ENCODE measurements at places on chromosomes 1 and 21. TPM values are rescaled to one million over a fixed set of nuclear protein-coding genes. Genes with fewer than 3 reads are reported as not detected.

Gene ABCG1
- total RNA-seq = 6.5 TPM

Gene CITED4
- total RNA-seq = 2.2 TPM

Gene CD84
- 13.5 TPM for total RNA-seq

DNA sequence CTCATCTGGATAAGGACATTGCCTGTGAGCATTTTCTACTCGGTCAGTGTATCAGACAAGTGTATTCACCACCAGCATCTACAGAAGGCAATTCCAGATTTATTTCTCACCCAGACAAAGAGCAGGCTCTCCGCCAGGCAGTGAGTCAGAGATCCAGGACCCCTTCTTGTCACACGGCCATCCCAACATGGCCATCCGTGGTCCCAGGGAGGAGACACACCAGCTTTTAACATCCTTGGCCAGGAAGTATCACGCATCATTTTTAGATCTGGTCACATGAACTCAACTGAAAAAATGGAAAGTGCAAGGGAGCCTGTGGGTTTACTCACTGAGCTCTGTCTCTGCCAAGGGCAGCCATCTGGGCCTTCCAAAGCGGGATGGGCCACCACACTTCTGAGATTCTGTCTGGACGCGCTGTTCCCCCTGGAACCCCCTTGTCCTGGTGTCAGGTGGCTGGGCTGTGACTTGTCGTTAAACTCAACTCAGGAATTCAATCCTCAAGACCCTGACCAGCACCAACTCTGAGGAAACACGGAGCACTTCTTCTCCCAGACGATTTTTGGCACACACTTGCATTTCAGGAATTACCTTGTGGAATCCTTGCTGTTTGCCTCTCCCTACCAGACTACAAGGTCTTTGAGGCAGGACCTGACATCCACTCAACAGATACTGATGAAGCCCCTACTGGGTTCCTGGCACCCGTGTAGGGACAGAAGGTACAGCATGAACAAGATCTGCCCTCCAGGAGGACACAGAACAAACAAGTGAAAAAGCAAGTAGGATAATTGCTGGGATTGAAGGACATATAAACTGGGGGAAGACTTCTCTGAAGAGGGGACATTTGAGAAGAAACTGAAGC is 21.6 kb upstream of the CCSAP start:
- DNase-seq = no peak

- peak; percentile 64 for DNase-seq
Observed at GRCh38 chr21:40143822-40144525, 276.7 kb downstream of the PCP4 start.

DNA sequence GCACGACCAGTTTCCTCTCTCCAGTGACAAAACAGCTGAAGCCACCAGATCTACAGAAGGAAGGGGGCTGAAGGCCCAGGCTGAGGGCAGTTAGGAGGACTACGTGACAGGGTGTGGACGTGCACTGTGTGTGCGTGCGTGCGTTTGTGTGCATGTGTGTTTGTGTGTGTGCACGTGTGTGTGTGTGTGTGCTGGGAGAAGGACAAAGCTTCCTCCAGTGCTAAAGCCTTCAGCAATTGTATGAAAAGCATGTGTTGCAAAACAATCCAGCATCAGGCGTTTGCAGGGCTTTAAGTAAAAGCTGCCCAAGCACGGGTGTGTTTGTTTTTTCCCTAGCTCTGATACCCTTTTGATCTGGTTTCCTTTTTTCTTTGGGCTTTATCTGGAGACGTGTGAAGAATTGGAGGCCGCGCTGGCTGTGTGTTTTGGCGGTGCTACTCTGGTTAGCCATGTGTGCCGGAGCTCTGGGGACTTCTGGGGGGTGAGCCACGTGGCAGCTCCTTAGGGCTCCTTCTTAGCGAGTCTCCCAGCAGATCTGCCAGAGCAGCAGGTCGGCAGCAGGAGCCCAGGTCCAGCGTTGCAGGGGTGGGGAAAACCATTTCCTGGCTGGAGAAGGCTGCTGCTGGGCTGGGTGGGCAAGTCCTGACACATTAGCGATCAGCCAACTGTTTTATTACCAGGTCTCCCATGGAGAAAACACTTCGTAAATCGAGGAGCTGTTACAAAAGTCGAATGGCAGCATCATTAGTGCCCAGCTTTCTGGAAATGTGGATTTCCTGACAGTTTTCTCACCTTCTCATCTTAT is 73.4 kb downstream of the UCK2 start:
- DNase-seq = peak; percentile 66

DNA sequence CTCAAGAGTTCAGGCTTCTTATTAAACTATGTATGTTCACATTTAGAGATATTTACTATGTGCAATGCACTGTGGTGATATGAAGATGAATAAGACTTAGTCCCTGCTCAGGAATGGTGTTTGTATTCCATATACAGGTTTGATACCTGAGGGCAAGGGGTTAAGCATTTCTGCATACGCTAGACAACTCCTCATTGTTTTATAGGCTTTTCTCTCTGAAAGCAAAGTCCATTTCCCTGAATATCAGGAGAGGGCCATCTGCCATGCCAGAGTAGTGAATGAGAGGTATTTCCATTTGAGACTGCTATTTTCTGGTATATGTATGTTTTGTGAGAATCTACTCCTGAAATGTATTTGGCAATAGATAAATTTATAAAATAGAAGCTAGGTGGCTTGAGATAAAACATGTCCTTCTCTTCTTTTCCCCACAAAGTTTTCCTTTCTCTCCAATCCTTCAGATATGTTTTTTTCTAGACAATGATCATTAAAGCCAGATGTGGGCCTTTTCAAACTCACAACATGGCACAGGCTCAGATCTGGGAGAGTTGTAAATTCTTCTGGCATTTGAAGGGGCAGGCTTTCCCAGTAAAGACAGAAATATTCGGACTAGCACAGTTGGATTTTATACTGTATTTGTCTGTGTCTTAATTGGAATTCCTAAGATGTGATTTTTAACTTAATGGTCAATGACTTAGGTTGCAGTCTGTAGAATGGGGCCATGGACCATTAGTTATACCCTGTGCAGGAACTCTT is 73.3 kb upstream of the WDR26 start:
- DNase-seq = peak; percentile 20

All from umbilical cord (tissue), 2 donors.